ENCODE measurements at places on chromosomes 11 and 22. TPM values are rescaled to one million over a fixed set of nuclear protein-coding genes. Genes with fewer than 3 reads are reported as not detected.

GRCh38 chr22:18114495-18114894, 3.9 kb downstream of the TUBA8 start:
- DNase-seq = no peak

- no peak for DNase-seq
These were observed 8.8 kb upstream of the CUL5 start for GRCh38 chr11:107999759-108000455.

The KBTBD4 gene
- 17.5 TPM for total RNA-seq

- DNase-seq = no peak
These were observed 28.4 kb downstream of the WEE1 start for GRCh38 chr11:9601876-9602199.

The INS gene
- not detected for total RNA-seq

DNA sequence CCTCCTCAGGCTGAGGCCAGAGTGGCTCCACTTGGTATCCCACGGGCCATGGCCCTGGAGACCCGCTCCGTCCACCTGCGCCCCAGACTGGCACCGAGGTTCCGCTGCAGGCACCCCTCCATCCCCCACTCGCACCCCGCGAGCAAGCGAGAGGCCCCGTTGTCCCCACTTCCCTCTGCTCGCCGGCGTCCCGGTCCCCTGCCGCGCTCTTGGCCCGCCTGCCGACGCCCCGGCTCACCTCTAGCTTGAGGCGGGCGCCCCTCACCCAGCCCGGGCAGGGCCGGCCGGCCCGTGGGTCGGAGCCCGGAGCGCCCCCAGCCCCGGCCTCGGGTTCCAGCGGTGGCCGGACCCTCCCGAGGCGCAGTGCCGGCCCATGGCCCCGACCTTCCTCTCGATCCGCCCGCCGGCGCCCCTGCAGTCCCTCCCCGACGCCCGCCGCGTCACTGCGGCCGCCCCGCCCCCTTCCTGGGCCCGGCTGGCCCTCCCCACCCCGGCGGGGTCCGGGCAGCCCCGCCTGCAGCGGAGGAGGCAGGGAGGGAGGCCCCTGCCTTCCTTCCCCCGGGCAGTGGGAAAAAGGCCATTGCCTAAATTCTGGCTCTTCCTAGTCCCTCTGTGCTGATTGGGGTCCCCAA, at the start of gene PITPNM1:
PITPNM1 (minus strand) TSS at position 414 of the 632 bp plus-strand sequence. CDS start 1,183 bp downstream, outside the sequence.
- DNase-seq = peak; percentile 81

The BRMS1 gene
- total RNA-seq = 25.7 TPM

The OR51B5 gene
- 0.99 TPM for total RNA-seq

DNA sequence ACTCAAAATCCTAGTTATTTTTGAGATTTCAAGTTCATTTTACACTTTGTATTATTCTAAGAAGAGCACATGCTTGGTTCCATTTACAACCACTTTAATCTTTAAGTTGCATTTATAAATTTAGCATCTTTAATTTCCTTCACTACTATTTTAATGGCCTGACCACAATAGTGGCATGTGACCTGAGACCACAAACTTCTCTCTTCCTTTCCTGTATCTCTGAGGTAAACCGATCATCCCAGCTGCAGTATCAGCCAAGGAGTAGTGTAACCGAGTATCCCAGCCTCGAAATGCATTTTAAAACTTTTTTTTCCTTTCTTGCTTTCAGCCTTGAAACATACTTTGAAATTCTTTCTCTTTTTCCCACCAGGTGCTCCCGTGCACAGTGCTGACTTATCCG, 28.7 kb upstream of the CBX6 start:
- no peak for DNase-seq
